Smooth muscle cell of trachea (primary cell): ENCODE measurements at places on chromosomes 11 and 22. TPM values are rescaled to one million over a fixed set of nuclear protein-coding genes. Genes with fewer than 3 reads are reported as not detected.

C11orf52 gene
- 0.66 TPM in 1 of 2 replicates, not detected in the other for total RNA-seq

RAG2 gene
- not detected in 2 replicates for total RNA-seq

PACSIN3 gene
- 31.3 and 34.1 TPM in 2 replicates for total RNA-seq

SYCE3 gene
- not detected in 2 replicates for total RNA-seq

HEPN1 gene
- not detected in 2 replicates for total RNA-seq

MPPED1 gene
- total RNA-seq = not detected in 2 replicates

RIMBP3C gene
- 0.15 and 0.66 TPM in 2 replicates for total RNA-seq

LARGE1 gene
- 21.4 and 38.2 TPM in 2 replicates for total RNA-seq

CLDN5 gene
- 0.17 and 2.2 TPM in 2 replicates for total RNA-seq

PLET1 gene
- not detected in 2 replicates for total RNA-seq

LYVE1 gene
- not detected in 2 replicates for total RNA-seq
